C1 segment of cervical spinal cord (tissue), 14 donors: ENCODE measurements at places on chromosomes 12 and 14.

DNA sequence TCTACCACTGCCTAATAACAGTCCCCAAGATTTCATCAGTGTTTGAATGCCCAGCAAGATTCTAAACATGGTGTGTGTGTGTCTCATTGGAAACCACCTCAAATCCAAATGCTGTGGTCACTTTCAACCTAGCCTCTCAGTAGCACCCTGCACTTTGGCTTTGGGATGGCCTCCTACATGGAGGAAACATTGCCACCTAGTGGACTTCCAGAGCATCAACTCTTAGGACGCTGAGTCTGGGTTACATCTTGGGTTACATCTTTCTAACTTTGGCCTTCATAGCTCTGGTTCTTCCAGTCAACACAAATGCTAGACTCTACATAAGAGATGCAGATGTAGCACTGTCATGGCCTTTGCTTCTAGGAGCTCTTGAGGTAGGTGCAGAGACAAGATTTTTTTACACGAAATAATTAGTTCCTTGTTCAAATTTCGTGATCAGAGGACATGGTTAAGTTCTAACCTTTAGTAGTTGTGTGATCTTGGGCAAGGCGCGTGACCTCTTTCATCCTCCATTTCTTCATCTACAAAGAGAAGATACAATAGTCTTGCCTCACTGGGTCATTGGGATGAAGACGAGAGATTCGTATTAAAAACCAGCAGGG is 113.5 kb upstream of the VASH1 start:
- DNase-seq: no peak

GRCh38 chr12:31321897-31322228 is 4.1 kb downstream of the SINHCAF start:
- DNase-seq: no peak

DNA sequence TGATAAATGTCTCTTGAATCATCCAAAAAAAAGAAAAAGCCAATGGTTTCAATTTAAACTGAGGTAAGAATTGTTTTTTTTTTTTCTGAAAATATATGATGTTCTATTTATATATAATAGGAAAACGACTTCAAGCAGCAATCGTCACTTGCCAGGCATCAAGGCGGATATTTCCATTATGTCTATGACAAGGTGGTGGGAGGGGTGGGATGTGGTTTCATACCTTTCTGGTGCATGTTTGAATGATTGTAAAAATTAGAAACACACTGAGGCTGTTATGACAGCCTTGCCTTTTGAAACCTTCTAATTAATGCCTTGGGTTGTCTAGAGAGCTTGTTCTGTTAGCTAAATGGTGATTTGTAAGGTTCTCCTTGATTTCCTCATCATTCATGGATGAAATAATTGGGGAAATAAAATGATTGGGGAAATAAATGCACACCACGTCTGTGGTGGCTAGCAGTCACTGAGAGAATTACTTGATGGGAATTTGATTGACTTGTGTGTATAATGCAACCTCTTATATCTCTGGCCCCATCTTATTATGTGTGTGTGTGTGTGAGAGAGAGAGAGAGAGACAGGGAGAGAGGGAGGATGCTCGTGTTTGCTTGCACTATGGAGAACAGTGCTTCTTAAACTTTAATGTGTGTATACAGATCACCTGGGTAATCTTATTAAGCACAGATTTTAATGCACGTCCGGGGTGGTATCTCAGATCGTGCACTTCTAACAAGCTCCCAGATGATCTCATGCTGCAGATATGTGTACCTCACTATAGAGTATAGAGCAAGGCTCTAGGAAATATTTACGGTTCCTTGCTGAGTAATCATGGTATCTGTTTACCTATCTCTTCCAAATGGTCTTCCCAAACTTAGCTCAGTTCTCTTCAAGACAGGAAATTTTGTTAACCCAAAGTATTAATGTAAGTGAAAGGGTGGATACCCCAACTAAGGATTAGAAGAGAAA is 502.6 kb downstream of the DIO2 start:
- no peak for DNase-seq

GRCh38 chr14:75514673-75515628 is 7.3 kb upstream of the BATF start:
- DNase-seq: peak; percentile 40

DNA sequence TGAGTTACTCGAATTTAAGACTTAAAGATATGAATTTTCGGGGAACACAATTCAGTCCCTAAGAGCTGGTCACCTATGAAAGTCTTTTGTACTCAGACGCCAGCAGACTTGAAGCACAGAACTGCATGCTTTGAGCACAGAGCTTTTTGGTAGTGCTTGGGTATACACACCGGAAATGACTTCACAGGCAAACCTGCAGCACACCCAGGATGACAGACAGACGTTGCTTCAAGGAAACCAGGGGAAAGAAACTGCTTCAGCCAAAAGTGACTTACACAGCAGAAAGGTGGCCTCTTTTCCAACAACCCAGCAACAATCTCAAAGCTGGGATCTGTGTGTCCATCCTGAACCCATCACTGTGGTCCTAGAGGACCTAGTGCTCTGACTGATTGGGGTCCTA is 975.1 kb downstream of the AACS start:
- DNase-seq: no peak

GRCh38 chr14:104393898-104394381 is 185.6 kb upstream of the C14orf180 start:
- DNase-seq: no peak

DNA sequence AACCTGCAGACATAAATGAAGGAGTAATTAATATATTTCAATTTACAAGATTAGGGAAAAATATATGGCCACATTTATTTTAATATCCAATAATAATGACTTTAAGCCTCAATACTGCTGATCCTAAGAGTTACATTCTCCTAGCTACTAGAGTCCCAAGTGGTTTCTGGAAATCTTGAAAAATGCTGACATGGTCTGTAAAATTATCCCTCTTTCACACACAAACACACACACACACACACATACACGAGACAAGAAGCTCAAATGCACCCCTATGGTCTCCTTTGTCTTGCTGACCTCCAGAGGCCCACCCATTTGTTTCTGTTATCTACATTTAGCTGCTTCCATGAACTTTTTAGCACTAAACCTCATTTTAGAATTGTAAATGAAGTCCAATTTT is 53.0 kb upstream of the USP15 start:
- no peak for DNase-seq

- no peak for DNase-seq
Observed at GRCh38 chr12:132986885-132987225, 688 bp downstream of the ZNF26 start.

DNA sequence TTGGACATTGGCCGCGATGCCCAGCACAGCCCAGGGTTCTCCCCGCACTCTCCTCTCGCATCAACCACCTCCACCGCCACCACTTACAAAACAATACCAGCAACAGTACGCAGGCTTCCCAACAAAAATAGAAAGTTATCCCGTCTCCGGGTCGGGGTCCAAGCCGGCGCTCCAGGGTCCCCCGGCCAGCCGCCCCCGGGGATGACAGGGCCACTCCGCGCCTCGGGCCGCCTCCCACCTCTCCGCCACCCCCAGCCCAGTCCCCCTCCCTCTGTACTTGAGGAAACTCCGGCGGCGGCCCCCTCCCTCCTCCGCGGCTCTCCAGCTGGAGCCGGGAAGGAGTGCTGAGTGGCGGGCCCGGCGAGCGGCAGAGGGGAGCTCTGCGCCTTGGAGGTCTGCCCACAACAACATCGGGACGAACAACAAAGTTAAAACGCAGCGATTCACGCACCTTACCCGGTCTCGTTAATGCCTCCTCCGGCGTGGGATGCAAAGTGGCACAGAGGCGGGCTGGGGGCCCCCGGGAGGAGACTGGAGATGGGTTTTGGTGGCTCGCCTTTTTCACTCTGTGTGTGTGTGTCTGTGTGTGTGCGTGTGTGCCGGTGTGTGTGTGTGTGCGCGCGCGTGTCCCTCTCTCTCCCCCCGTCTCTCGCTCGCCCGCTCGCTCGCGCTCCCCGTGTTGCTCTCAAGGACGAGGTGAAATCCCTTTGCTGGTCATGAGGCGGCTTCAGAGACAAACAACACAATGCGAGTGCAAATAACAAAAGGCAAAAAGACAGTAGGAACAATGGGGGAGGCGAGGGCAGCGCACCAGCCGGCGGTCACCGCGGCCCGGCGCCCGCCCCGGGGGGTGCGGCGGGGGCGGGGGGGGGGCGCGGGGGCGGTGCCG is 386.8 kb downstream of the BCAT1 start:
- DNase-seq: peak; percentile 73

DNA sequence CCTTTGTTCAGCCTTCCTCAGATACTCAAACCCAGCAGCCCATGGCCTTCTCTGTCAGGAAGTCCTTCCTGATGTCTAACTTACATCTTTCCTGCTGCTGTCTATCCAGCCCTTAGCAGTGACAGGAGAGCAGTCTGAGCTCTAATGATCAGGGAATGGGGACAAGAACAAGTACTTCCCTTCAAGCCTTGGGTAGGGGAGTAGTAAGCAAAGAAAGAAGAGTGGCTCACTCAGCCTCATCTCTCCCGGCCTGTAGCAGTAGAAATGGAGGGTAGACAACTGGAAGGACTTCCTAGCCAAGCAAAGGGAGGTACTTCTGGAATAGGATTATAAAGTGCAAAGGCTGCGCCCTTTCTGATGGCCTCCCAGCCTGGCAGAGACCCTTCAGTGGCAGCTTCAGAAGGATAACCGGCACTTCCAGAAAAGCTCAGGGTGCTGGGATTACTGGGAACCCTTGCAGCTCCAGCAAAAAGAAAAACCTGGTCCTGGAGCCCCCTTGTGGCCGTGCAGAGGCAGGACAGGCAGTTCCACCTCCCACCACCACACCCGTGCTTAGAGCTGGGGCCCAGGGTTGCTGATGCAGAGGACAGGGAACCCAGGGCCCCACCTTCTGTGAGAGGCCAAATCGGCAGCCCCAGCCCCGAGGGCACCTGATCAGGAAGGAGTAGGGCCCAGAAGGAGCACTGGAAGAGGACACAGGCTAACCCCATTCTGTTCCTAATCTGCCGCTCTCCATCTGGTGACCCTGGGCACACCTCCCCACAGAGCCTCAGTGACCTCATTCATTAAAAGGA is 12.4 kb upstream of the SMUG1 start:
- peak; percentile 35 for DNase-seq

GRCh38 chr12:48618541-48618940 is 48.7 kb upstream of the LALBA start:
- DNase-seq: no peak

GRCh38 chr12:41932470-41932991 is 212.1 kb downstream of the GXYLT1 start:
- peak; percentile 34 for DNase-seq

GRCh38 chr14:59303216-59303615 is 114.7 kb downstream of the DAAM1 start:
- no peak for DNase-seq

DNA sequence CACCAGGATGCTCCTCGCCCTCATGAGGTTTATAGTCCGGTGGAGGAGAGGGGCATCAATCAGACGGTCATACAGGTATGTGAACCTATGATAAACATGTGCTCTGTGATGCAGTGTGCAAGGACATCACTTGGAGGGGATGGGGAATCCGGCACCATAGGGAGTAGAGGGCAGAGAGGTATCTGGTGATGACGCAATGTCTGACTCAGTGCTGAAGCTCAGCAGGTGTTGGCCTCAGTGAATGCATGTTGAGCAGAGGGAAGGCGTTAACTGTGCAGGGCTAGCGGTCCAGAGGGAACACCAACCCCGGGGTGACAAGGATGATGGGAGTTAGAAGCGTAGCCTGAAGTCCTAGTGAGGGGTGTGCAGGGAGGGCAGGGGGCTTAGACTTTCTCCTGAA is 200.9 kb downstream of the TMEM132C start:
- DNase-seq: no peak

- DNase-seq: no peak
Observed at GRCh38 chr12:97309921-97310320, 152.7 kb upstream of the RMST start.

GRCh38 chr12:100842156-100842555 is 47.6 kb downstream of the ANO4 start:
- no peak for DNase-seq

DNA sequence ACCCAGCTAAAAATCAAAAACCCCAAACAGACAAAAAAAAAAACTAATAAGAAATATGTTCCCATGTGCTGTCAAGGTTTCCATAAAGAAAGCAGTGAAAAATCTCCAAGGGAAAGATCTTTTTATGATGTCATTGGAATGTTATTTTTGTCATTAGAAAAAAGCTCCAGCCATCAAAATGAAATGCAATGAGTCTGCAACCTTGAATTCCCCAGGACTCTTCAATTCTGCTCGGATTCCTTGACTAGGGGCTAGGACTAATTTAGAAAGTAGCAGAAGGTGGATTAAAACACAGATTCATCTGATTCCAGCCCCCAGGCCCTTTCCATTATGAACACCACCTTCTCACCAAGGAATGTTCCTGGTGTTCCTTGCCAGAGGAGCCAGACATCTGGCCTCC is 6.0 kb upstream of the PCNX1 start:
- DNase-seq: no peak

DNA sequence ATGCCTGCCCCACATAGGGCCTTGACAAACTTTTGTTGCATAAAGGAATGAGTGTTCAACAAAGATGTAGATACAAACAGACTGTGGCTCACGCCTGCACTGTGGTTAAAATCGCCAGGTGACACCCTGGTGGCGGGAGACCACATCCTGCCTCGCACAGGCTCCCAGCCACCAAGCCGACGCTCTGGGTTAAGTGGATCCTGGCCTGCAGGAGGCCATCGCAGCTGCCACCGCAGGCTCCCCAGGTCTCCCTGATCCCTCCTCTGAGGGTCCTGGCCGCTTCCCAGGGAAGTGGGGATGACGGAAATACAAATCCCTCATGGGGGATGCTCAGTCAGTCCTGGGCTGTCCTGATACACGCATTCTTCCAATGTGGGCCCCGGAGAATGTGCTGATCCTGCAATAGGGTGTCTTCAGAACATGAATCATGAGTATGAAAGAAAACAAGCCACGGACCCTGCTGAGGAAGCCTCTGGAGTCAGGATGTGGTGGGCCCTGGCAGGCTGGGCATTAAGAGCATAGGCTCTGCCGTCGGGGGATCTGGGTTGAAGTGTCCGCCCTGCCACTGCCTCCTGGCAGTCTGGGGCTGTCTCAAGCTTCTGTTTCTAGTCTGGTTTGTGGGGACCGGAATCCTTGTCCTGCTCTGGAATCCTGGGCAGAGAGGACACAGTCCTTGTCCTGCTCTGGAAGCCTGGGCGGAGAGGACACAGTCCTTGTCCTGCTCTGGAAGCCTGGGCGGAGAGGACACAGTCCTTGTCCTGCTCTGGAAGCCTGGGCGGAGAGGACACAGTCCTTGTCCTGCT is 53.5 kb upstream of the BEGAIN start:
- no peak for DNase-seq

- no peak for DNase-seq
Observed at GRCh38 chr12:64521833-64522232, 69.9 kb downstream of the TBK1 start.

GRCh38 chr14:72715850-72716228 is 178.1 kb downstream of the DPF3 start:
- no peak for DNase-seq

GRCh38 chr12:113241191-113242025 is 20.1 kb downstream of the TPCN1 start:
- no peak for DNase-seq
